GM23248 (cell line): ENCODE measurements at places on chromosomes 1 and 21. TPM values are rescaled to one million over a fixed set of nuclear protein-coding genes. Genes with fewer than 3 reads are reported as not detected.
A peak's percentile ranks its signal among the peaks of the same experiment; 100 is the strongest.

DNA sequence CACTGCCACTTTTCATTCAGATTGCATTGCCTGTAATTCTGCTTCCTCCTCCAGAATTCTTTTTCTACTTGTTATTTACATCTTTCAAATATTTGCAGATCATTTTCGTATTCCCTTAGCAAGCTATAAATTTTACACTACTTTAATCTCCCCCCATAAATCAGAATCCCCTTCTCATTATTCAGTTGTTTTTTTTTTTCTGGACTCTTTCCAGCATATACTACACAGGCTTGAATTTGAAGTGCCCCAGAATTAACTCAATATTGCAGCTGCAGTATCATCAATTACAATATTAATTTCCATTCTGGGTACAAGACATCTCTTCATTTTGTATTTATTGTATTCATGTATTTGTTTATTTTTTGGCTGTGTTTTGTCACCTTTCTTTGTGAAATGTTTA, 1494.3 kb downstream of the AMY1C start:
- DNase-seq = no peak

GRCh38 chr1:112603012-112603411, 15.9 kb downstream of the ST7L start:
- no peak for DNase-seq

DNA sequence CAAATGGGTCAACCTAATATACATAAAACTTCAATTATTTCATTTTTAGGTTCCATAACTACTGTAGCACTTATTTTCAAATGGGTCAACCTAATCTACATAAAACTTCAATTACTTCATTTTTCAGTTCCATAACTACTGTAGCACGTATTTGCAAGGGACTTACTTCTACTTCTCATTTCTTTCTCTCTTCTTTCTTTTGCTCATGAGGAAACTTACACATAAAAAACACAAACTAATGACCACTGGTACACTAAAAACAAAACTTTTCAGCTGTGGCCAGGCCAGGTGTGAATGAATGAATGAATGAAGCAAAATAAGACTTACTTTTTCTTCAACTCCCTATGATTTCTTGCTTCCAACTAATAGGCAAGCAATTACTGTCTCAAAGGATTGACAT, 11.7 kb downstream of the SYDE2 start:
- DNase-seq = no peak

DNA sequence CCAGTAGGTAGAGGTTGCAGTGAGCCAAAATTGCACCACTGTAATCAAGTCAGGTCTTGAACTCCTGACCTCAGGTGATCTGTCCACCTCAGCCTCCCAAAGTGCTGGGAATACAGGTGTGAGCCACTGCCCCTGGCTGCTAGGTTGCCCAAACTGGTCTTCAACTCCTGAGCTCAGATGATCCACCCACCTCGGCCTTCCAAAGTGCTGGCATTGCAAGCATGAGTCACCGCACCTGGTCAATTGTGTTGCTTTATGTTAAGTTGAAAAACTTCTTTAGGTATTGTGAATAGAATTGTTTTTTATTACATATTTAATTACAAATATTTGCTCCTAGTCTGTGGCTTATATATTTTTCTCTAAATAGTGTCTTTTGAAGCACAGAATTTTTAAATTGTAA, 80.5 kb downstream of the PRKAB2 start:
- no peak for DNase-seq

DNA sequence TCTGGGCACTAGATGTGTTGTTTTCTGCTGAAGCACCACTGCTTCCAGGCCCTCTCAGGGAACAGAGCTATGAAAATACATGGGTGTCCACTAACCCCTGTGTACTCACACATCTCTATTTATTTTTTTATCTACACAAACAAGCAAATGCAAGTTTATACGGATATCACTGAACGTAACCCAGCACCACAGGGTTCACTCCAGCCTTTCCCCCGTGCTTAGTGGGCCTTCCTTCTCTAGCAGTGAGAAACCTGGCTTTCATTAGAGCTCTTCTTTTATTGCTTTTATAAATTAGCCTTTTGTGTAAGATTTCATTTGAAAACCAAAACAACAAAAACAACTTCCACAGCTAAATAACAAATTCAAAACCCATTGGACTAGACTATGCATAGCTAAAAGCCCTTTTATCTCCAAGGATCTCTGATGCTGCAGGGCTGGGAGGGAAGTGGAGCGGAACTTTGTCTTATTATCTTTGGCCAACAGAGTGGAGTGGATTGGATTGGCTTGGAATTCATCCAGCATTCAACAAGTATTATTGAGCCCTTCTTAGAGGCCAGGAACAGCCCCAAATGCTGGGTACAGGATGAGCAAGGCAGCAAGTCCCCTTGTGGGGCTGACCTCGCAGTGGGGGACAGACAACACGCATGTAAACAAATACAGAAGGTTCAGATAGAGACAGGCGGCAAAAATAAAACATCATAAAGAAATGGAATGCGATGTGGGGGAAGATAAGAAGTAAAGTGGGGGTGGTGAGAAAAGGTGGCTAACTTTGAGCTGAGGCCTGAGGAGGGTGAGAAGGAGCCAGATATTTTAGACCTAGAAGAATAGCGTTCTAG, 371.8 kb upstream of the POU3F1 start:
- DNase-seq = no peak

GRCh38 chr1:2299131-2299627, 71.1 kb downstream of the SKI start:
- DNase-seq = no peak

The CLIC4 gene
- total RNA-seq = 1,589 and 1,665 TPM in 2 replicates

GRCh38 chr1:25062621-25063255, 132.7 kb upstream of the RUNX3 start:
- no peak for DNase-seq

DNA sequence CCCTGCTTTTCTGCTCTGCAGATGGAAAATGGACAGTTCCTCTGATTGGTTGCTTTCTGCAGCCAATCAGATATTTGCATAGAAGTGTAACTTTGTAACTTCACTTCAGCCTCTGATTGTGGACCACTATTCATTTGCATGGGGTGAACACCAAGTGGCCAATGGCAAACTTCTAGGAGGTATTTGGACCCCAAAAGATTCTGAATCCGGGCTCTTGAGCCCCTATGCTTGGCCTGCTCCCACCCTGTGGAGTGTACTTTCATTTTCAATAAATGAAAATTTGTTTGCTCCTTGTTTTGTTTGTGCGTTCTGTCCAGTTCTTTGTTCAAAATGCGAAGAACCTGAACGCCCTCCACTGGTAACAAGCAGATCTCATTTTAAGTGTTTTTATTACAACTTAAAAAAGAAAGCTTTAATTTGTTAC, 6.4 kb upstream of the GSTM4 start:
- DNase-seq = peak; percentile 76

DNA sequence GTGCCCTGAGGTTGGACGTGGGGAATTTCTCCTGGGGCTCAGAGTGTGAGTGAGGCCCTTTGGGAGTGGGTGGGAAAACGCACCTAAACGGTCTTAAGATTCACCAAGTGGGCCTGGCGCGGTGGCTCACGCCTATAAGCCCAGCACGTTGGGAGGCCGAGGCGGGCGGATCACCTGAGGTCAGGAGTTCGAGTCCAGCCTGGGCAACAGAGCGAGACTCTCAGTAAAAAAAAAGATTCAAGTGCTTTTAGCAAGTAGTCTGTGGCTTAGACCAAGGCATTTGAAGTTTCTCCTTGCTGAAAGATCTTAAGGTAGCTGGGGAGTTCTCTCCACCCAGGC, 1.4 kb downstream of the RPS8 start:
- no peak for DNase-seq

DNA sequence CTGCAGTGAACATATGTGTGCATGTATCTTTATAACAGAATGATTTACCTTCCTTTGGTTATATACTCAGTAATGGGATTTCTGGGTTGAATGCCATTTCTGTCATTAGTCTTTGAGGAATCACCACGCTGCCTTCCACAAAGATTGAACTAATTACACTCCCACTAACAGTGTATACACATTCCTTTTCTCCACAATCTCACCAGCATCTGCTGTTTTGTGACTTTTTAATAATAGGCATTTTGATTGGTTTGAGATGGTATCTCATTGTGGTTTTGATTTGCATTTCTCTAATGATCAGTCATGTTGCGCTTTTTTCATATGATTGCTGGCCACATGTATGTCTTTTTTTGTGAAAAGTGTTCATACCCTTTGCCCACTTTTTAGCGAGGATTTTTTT, 680.5 kb downstream of the PTPRC start:
- no peak for DNase-seq

The C1orf167 gene
- total RNA-seq = not detected in 2 replicates

The LRRC53 gene
- not detected in 2 replicates for total RNA-seq

GRCh38 chr21:33650230-33650629, 7.9 kb downstream of the ITSN1 start:
- DNase-seq = no peak

The F5 gene
- not detected in 2 replicates for total RNA-seq

DNA sequence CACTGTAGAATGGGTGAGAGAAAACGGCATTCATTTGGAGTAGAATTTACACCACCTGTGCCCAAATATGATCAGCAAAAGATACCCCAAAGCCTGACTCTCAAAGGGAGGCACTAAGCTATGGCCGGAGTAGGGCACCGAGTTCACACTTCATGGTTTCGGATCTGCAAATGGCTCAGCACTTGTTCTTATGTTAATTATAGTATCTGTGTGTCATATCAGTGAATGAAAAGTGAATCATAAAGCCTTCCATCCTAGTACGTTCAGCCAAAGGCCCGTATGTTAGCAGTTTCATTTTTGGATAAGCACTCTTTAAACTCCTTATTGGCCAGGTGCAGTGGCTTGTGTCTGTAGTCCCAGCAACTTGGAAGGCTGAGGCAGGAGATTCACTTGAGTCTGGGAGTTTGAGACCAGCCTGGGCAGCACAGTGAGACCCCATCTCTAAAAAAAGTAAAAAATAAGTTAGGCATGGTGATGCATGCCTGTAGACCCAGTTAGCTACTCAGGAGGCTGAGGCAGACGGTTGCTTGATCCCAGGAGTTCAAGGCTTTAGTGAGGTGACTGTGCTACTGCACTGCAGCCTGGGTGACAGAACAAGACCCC, 4.9 kb upstream of the CORT start:
- DNase-seq = peak; percentile 14

DNA sequence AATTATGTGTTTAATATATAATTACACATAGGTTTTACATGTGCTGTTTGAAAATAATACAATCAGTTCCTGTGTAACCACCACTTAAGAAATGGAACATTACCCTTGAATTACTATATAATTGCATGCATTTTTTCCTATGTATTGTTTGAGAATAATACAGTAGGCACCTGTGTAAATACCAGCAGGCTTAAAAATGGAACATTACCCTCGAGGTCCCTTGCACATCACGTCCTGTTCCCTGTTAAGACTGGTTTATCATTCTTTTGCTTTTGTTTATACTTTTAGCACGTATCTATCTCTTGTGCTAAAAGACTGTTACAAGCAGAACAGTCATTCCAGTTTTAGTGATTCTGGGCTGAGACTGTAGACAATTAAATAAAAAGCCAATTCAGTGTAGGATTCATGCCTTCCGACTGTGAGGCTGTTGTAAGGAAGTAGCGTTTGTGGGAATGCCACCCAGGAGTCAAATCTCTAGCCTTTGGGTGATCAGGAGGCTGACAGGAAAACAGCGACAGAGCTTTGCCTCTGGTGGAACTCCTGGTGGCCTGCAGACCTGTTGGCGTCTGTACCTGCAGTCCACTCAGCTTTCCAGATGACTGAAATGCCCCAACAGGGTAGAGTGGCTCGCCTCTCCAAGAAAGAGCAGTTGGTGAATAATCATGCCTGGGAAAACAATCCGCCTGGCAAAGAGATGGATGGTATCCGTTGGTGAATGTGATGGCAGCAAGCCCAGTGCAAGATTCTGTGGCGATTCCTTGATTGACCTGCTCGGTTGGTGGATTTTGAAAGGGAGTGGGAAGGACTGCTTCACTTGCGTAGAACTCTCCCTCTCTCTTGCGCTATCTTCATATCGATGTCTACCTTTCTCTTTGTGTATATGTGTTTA, 58.0 kb downstream of the DISC1 start:
- DNase-seq = no peak

- DNase-seq = no peak
These were observed 113.3 kb upstream of the DUSP10 start for GRCh38 chr1:221855156-221855555.

DNA sequence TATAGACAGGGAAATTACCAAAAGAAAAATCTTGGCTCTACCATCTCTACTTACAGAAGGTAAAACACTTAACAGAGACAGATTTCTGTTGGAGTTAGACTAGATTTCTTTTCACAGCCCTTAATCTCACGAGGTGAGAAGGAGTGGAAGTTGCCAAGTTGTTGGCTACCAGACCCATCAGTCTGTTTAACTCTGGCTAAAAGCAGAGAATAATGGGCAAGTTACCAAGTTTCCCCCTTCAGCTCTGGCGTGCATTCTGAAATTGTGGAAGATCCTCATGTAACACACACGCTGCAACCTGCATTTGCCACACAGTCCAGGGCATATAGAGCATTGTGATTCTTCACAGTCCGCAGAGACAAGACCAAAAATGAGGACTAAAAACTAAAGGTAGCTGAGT, 49.3 kb downstream of the STX6 start:
- DNase-seq = no peak

GRCh38 chr1:55376897-55377296, 161.7 kb upstream of the USP24 start:
- no peak for DNase-seq

The OR2T29 gene
- total RNA-seq = not detected in 2 replicates

The EPS8L3 gene
- total RNA-seq = not detected in 2 replicates

- no peak for DNase-seq
These were observed 38.3 kb upstream of the LAMC2 start for GRCh38 chr1:183147735-183148134.

GRCh38 chr1:162197041-162197531, 127.6 kb downstream of the NOS1AP start:
- no peak for DNase-seq

GRCh38 chr1:21503706-21504377, 5.4 kb upstream of the ALPL start:
- DNase-seq = no peak

The GNG12 gene
- 309 and 315 TPM in 2 replicates for total RNA-seq

The C1orf226 gene
- total RNA-seq = under 0.01 and 0.13 TPM in 2 replicates

DNA sequence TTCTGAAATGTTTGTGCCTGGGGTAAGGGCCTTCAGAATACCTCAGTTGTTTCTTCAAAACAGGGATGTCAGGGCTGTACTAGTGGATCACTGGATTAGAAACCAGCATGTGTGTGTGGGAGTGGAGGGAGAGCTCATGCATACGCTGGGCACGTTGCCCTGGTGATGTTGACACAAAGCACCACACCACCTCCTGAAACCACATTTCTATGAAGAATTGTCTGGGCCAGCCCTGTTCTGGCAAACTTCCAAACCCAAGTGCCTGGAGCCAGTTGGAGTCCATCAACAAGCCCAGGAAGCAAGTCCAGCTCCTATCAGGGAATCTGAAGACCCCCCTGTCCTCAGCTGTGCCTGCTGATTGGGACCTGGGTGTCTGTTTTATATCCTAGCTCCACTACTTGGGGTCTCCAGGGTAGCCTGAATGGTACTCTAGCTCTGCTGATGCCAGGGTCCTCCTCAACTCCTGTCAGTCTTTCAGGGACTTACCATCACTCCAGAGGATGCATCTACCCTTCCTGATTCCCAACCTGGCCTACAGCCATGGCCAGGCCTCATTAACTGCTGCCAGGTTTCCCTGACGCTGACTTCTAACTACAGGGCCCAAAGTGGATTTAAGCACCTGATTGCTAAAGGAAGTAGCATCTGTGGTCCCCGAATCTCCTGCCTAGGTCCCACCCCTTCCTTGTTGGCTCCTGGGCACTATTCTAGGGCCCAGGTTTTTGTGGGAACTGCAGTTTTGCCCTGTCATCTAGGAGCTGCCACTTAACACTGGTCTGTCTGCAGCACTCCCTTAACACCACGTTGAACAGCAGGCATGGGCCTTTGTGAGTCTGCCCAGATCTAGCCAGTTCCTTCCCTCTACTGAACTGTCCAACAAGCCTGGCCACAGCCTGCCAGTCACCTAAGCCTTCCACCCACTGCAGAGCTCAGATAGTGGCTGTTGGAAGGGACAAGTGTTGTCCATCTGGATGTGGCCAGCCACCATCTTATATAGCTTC, 45.5 kb downstream of the LPAR3 start:
- DNase-seq = peak; percentile 99
